NCI-H345 (cell line): ENCODE measurements at places on chromosomes 2 and 18.

DNA sequence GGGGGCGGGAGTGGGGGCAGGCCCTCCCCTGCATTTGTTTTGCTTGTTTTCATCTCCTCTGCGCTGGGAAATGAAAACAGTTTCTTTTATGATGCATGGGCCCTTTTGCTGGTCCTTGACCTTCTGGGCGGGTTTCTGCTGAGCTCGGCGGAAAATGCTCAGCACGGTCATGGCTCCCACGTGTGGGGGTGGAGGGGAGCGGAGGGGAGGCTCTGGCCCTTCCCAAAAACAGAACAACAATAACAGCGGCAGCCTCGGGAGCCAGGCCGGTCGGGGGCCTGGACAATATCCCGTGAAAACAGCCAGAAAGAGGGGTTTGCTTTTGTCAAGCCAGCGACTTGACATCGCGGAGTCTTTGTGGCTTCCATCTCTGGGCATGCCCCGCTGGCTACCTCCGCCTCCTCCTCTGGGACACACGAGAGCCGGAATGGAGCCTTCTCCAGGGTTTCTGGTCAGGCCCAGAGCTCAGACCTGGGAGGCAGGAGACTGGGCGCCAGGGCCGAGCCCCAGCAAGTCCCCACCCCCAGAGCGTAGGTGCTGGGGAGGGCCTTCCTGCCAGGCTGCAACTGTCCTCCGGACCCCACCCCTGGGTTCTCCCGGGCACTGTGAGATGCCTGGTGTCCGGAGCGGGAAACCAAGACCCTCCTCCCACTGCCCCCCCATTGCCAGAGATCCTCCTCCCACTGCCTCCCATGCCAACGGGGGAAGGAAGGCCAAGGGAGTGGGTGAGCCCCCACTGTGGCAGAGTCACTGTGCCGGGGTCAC, 35.9 kb upstream of the SNED1 start:
- no peak for DNase-seq

DNA sequence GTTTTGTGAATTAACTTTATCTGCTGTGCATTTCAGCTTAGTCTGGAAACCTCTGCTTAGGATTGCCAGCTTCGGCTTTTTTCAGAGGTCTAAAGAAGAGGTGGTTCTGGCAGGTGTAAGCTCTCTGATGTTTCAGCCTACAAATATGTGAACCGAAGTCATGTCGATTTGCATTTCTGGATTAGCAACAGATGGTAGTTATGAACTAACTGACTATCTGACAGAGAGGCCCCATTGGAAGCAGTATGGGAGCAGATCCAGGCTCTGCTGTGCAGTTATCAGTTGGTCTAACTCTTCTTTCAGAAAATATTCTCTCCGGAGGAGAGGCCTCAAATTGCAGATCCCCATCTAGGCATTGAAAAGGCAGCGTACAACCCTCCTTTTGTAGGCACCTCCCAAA, 32.7 kb upstream of the SPRED2 start:
- DNase-seq: no peak

DNA sequence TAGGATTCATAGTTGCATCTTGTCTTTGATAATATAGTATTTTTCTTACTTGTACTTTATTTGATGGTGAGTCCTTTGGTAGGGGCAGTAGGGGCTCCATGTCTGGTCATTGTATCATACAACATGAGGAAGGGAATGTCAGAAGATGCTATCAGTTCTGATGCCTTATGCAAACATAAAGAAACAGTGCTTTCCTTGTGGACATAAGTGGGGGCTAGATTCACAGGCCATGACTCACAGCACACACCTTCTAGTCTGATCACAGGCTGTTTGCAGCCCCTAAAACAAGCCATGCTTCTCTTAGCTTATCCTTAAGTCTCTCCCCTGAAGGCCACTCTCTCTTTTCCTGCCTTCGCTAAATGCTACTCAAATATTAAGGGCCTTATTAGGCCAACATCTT, 10.7 kb upstream of the SLC14A1 start:
- no peak for DNase-seq

GRCh38 chr2:63497576-63497975, 90.7 kb downstream of the WDPCP start:
- no peak for DNase-seq

DNA sequence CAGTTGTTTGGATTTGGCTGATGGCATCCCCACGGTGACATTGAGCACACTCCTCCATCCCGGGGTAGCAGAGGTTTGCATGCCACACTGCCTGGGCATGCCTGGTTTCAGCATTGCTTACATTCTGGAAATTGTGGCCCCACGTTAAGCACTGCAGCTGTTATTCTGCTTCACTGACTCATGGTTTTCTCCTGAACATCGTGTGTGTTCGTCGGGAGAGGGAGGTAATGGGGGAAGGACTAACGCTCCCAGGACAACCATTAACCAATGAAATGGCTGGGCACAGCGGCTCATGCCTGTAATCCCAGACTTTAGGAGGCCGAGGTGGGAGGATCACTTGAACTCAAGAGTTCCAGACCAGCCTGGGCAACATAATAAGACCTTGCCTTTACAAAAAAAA, 28.2 kb upstream of the YWHAQ start:
- DNase-seq: no peak

DNA sequence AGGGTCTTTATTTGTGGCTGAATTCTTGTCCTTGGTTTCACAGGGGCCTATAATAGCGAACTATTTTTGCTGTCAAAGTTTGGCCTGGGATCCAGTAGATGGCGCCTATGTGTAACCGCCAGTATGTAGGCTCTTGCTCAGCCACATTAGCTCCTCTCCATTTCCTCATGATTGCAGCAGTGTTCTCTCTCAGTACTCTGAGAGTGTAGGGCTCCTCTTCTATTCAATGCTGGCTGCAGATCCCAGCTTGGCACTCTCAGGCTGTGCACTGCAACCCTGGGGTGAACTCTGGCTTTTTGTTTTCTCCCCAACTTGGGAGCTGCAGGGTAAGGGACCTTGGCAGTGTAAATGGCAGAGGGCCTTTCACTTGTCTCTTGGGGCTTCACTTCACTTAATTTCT, 344.6 kb upstream of the CHAC2 start:
- peak; percentile 39 for DNase-seq
